ENCODE measurements at places on chromosomes 7 and 10.

DNA sequence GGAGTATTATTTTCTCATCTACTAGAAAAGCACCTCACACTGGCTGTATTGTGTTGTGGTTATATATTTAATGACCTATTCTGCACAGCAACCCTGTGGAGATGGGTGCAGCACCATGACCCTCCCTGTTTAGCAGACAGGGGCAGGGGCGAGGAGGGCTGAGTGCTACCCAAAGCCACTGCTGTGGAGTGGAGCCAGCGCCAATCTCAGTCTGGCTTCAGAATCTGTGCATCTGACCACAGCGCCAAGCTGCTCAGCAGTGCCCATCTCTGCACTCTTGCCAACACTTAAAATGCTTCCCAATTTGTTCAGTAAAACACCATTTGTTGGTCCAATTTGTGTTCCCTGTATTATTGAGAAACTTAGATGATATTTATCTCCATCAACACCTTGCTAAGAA is 239.1 kb downstream of the ZMYND11 start:
- no peak for DNase-seq

DNA sequence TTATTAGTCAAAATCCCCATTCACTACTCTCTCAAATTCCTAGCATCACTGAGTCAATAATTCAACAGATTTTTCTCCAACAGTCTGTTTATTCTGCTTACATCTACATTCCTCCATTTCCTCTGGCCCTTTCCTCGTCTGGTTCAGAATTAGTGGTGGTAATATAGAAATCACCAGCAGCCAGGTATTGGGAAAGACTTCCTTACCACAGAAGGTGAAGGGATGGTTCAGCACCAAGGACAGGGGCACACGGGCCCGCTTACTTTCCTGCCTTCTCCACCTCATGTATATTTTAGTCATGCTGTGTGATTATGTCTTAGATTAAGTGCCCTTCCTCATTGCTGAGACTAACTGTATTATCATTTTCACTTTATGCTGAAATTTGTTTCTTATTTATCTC is 70.4 kb upstream of the APBB1IP start:
- peak; percentile 59 for DNase-seq

DNA sequence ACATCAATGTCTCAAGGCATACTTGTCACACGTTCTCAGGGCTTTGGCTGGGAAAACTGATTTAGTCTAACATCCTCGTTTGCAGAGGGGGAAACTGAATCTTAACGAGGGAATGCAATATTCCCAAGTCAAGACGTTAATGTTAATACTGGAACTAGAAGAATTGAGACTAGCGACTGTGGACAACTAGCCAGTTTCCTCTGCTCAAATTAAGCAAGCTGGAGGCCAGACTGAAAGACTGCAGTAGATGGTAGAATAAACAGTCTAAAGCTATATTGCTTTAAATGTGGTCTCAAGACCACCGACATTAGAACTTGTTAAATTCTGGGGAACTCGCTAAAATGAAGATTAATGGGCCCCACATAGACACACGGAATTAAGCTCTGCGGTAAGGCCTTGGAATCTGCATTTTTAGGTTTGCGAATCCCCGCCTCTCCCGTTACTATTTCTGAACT is 639 bp upstream of the TFAM start:
- no peak for DNase-seq

DNA sequence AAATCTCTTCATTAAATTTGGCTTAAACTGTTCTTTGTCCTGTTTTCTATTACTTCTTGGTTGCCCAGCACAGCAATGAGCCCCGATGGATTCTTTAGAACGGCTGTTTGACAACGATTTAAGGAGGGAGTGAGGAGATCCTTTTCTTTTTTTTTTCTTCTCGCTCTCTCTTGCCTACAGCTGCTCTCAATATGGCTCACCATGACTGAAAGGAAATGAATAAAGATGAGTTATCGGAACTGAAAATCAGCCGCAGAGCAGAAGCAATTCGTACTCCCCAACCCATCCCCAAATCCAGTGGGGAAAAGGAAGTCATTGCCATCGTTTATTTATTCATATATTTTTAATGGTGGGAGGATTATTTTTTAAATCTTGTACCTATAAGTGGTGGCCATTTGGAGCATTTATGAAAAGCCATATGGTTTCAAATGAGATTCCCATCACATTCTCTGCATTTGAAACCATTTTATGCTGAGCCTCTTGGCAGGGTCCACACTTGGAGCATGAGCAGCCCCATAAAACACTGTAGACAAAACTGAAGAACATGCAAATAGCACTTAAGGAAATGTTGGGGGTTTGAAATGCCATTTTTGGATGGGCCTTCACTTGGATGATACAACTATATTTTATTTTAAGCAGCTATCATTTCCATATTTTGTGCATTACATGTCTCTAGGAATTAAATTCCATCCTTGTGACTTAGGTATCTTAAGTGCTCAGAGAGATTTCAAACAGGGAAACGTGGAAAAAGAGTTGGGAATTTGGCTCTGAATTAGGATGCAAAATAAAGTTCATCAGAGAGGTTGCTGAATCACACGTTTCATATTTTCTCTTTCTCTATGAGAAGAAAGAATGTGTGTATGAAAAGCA is 107.7 kb upstream of the FZD1 start:
- no peak for DNase-seq

GRCh38 chr10:80265740-80266512 is 23.5 kb downstream of the MAT1A start:
- DNase-seq = no peak

- peak; percentile 71 for DNase-seq
Observed at GRCh38 chr10:14659626-14660196, 115.0 kb downstream of the FAM107B start.

- no peak for DNase-seq
Observed at GRCh38 chr10:43077421-43078171, 727 bp downstream of the RET start.

DNA sequence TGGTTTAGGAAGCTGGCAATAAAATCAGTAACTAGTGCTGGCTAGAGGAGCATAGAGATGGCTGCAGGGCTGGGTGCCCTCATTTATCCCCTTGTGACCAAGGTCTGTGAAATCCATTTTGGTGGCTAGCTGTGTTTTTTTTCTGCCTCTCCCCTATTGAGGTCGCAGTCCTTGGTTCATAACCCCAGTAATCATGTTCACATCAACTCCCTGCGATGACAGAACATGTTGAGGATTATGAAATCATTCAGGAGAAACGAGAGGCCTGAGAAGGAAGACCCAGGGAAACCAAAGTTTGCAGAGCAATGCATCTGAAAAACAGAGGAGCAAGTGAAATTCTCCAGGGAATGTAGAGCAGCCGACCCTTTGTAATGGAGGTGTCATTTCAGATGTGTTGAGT is 126.9 kb downstream of the TACC2 start:
- no peak for DNase-seq

- no peak for DNase-seq
Observed at GRCh38 chr7:155590215-155591018, 44.1 kb upstream of the CNPY1 start.

- DNase-seq = no peak
Observed at GRCh38 chr7:14937581-14937980, 35.0 kb upstream of the DGKB start.

GRCh38 chr10:6609625-6610024 is 29.5 kb upstream of the PRKCQ start:
- DNase-seq = no peak

All from activated CD4-positive, alpha-beta T cell treated with anti-CD3 and anti-CD28 coated beads for 36 hours (primary cell).